ENCODE measurements at places on chromosomes 6 and 20.

DNA sequence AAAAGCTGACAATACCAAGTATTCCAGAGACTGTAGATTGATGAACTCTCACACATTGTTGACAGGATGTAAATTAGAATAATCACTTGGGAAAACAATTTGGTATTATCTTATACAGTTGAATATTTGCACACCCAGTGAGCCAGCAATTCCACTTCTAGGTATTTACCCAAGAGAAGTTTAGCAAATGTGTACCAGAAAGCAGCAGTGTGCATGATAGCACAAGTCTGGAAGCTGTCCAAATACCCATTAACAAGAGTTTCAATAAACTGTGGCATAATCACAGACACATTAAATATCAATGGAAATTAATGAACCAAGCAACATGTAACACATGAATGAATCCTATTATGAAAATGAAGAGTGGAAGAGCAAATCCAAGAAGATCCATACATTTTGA, 233.6 kb downstream of the TPBG start:
- DNase-seq, result peak; percentile 63

- no peak for DNase-seq
These were observed 45.9 kb downstream of the NOL4L start for GRCh38 chr20:32539026-32539816.

- no peak for DNase-seq
These were observed 38.4 kb upstream of the ARHGAP18 start for GRCh38 chr6:129748212-129748900.

DNA sequence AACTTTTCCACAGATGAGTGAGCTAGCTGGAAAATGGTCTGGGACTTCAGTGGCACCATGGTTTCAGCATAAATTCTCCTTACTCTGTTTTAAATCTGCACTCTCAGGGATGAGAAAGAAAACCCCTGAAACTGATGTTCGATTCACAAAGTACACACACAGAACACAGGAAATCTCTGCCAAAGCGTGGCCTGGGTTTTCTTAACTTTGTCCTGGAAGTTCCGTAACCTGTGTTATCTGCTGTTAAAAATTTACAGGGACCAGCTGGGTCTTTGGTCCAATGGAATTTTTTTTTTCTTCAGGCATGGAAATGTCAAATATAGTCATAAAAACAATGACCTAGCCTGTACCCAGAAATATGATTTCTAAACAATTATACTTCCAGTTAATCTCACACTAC, 7.3 kb downstream of the SCML4 start:
- no peak for DNase-seq

DNA sequence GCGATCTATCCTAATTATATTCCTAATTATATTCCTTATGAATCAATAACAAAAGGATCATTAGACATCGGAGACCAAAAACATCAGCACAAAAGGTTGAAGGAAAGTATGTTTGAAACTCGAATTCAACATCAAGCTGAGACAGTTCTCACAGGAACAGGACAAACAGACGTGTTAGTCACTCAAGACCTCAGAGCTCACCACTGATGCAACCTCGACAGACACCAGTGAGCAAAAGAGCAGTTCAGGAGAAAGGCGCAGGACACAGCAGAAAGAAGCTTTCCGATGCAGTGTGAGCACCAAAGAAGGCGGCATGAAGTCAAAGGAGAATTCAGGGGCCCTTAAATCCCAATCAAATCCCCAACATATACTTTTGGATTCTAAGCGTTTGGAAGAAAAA, 6.3 kb upstream of the RAMACL start:
- no peak for DNase-seq

GRCh38 chr6:88623531-88623930, 339.9 kb downstream of the RNGTT start:
- DNase-seq, result no peak

DNA sequence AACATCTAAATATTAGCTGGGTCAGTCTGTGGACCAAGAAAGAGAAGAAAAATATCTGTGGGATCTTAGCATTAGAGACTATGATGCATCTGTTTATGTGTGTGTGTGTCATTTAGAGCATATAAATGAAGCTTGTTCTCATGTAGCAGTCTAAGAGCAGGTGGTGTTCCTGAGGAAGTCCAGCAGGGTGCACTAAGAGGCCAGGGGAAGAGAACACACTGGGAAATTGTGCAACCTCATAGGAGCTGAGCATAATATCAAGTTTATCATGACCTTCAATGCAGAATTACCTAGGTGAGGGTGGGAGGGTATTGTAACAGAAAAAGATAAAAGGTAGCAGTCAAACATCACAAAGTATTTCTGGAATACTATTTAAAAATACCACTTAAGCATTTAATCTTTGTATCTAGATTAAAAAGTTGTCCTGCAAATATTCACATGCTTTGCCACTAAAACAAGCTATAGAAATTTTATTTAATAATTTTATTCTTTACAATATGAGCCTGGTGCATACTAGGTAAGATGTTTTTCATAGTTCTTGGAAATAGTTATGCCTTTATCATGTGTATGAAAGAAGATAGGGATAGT, 80.5 kb downstream of the SMPDL3A start:
- DNase-seq, result peak; percentile 62

- no peak for DNase-seq
These were observed 8.3 kb downstream of the SLPI start for GRCh38 chr20:45246109-45246508.

GRCh38 chr20:63844511-63844991, 13.5 kb upstream of the ZBTB46 start:
- DNase-seq, result no peak

DNA sequence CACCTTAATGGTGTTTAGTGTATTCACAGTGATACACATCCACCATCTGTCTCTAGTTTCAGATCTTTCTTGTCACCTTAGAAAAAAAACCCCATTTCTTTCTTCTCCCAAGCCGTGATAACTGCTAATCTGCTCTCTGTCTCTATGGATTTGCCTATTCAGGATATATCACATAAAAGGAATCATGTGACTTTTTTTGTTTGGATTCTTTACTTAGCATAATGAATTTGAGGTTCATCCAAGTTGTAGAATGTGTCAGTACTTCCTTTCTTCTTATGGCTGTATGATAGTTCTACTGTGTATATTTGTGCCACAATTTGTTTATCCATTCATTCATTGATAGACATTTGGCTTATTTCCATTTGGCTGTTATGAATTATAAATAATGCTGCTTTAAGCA, 57.1 kb downstream of the ITCH start:
- DNase-seq, result no peak

- DNase-seq, result no peak
These were observed 50.7 kb downstream of the CLIC5 start for GRCh38 chr6:45965007-45965406.

DNA sequence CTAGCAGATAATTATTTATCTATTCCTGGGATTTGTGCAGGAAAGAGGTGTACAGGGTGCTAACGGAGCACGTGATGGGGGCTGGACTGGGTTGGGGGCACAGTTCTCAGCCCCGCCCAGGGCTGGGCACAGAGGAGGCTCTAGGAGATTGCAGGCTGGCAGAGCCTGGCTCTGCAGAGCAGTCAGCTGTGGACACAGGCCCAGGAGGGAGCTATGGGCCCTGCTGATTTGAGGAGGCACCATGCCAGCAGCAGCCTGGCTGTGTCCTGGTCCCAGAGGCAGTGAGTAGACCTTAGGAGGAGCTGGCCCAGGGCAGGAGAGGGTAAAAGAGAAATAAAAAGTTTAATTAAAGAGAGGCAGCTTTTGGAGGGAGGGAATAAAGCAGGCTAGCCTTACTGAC, 19.3 kb downstream of the MAFB start:
- DNase-seq, result no peak
